ENCODE measurements at places on chromosomes 2 and 18.

GRCh38 chr18:5975111-5976002 lies 80.0 kb upstream of the TMEM200C start:
- DNase-seq = peak; percentile 43

DNA sequence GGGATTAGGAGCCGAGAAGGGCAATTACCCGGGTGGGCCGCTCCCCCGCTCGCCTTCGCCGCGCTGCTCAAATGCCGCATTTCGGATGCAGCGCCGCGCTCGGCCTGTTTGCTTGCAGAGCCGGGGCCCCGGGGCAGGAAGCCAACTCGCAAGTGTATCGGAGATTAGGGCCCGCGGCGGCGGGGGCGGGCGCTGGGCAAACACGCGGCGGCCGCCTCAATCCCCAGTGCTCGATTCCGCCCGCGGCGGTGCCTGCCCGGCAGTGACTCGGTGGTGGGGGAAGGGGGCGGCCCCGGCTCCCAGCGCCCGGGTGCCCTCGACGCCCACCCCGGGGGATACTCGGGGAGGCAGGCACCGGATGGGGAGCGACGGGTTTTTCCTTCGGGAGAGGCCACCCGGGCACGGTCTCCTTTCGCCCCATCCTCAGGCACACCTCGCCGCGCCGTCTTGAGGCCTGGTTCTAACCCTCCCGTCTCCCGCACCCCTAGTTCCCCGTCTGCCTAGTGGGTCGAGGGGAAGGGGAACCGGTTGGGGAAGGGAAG lies 26.6 kb upstream of the NOTO start:
- DNase-seq = peak; percentile 57

- no peak for DNase-seq
Measured at GRCh38 chr2:52395912-52396311, 1364.0 kb upstream of the NRXN1 start.

- DNase-seq = peak; percentile 71
Measured at GRCh38 chr2:36376992-36377738, 21.6 kb downstream of the CRIM1 start.

DNA sequence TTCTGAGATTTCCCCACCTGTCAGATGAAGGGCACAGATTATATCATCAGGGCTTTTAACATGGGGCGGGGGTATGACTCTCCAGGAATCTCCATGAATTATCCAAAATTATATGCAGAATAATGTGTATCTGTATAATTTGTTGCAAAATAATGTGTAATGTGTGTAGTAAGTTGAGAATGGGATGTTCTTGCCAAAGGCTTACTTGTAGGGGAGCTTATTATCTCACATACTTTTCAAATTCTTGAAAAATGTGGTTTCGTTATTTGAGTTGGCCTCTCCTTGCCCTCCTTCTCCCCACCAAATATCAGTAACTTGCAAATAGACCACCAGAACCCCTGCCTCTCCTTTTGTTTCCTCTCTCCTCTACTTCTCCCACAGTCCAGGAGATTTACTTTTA lies 35.6 kb downstream of the UBR3 start:
- no peak for DNase-seq

- peak; percentile 93 for DNase-seq
Measured at GRCh38 chr2:9752441-9753275, 90.6 kb upstream of the TAF1B start.
